ENCODE measurements at places on chromosomes 11 and 22.

- no peak for DNase-seq
Measured at GRCh38 chr11:135008412-135008811, 596.4 kb upstream of the B3GAT1 start.

GRCh38 chr11:120168960-120169681 lies 31.2 kb upstream of the TRIM29 start:
- DNase-seq: no peak

DNA sequence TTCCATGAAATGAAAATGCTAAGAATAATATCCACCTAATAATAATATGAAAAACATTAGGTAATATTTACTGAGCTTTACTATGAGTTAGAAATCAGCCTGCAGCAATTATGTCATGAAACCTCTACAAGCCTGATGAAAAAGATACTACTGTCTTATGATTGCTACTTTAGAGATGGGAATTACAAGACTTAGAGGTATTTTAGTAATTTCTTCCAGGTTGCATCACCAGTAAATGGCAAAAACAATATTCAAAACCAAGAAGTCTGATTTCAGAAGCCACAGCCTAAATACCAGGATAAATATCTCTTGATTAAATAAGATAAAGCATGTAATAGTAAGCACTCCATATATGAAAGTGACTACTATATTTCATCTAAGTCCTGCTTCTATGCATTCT lies 13.8 kb downstream of the OR5B21 start:
- DNase-seq: no peak

- no peak for DNase-seq
Measured at GRCh38 chr11:101863361-101863760, 51.4 kb upstream of the CEP126 start.

DNA sequence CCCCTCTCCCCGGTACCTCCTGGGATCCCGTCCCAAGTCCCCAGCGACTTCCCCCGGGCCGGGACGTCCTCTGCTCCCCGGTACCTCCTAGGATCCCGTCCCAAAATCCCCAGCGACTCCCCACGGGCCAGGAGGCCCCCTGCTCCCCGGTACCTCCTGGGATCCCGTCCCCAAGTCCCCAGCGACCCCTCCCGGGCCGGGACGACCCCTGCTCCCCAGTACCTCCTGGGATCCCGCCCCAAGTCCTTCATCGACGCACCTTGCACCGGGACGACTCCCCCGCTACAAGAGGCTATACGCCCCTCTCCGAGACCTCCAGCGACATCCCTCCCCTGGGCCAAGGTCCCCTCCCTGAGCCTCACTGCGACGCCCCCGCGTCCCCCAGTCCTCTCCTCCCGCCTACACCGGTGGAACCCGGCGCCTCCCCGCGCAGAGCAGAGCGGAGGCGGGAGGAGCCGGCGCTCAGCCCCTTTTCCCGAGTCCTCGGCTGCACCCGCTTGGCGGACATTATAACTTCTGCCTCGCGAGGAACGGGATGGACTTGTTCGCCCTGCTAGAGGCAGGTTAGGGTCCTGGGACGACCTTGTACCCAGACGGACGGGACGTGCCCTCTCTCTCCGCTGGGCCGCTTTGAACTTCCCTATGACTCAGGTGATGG lies 912 bp downstream of the KREMEN1 start:
- DNase-seq: no peak

- DNase-seq: no peak
Measured at GRCh38 chr11:93633835-93634234, 27.6 kb upstream of the CEP295 start.

- DNase-seq: no peak
Measured at GRCh38 chr11:117824571-117825537, at the start of gene FXYD2. TSS of gene FXYD2 (minus strand) at chr11:117824744. CDS start at chr11:117824678, 66 bp downstream.

DNA sequence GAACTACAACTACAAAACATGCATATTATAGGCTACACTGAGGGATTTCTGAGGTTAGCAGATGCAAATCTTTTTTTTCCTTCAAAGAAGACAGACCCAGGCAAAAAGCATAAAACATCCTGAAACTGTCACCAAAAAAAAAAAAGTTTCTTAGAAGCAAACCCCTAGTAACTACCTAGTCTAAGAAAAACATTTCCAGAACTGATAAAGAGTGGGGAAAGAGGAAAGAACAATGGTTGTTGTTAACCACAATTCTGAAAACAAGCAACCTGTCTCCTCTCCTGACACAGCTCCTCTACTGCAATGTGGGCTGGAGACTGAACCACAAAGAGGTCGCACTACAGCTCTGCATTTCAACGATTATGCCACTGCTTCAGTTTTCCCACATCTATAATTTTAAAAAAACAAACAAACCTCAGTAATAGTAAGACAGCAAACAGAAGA lies 15.0 kb downstream of the DENND5A start:
- no peak for DNase-seq

- DNase-seq: no peak
Measured at GRCh38 chr11:116312570-116313391, 460.0 kb downstream of the BUD13 start.

DNA sequence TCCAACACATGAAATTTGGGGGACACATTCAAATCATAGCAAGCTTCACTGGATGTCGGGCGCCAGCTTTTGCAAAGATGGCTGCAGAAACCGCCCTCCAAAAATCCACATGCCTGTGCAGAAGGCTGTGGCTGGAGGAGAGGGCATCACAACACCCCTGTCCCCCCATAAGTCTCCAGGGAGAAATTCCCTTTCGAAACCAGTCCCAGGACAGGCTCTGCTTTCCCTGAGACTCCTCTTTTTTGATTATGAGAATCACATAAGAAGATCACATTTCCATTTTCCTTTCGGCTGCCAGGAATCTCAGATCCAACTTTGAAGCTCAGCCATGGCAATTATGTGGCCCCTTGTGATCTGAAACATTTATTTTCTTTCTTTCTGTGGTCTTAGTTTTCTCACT lies 9.7 kb downstream of the LIF start:
- DNase-seq: no peak

GRCh38 chr22:46803936-46804335 lies 41.5 kb downstream of the TBC1D22A start:
- DNase-seq: no peak

GRCh38 chr11:80916173-80916798 lies 1475.5 kb upstream of the TENM4 start:
- DNase-seq: no peak

DNA sequence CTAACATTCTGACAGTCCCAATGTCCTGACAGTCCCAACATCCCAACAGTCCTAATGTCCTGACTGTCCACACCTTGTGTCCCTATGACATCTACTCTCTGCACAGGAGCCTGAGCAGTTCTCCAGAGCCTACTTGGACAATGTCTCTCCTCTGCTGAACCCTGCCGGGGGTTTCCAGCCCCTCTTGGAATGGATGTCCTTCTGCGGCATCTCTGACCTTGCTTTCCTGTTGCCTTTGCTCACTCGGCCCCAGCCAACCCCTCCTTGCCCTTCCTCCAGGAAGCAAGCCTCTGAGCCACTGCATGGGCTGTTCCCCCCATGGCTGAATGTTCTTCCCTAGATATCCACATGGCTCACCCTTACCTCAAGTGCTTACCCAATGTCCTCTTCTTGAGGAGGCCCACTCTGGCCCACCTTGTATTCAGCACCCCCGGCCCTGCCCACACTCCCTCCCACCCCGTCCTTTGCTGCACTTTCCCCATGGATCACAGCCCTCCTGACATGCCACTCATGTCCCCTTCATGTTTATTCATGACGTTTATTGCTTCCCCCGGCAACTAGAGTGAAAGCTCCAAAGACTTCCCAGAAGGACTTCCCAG lies 59.5 kb downstream of the DHCR7 start:
- DNase-seq: no peak

DNA sequence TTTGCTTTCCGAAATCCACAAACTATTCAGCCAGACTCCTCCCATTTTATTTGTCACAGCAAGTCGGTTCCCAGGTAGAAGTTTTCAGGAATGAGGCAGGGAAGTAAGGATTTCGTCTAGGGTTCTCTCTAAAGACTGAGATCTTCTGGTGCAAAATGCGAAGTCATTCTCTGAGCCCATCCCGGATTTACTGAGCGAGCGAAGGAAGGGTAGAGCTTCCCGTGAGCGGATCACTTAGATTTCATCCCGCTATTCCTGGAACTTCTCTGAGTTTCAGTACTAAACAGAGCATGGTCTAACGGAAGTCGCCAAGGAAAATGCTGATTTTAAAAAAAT lies 3.1 kb upstream of the CALCA start:
- DNase-seq: no peak

DNA sequence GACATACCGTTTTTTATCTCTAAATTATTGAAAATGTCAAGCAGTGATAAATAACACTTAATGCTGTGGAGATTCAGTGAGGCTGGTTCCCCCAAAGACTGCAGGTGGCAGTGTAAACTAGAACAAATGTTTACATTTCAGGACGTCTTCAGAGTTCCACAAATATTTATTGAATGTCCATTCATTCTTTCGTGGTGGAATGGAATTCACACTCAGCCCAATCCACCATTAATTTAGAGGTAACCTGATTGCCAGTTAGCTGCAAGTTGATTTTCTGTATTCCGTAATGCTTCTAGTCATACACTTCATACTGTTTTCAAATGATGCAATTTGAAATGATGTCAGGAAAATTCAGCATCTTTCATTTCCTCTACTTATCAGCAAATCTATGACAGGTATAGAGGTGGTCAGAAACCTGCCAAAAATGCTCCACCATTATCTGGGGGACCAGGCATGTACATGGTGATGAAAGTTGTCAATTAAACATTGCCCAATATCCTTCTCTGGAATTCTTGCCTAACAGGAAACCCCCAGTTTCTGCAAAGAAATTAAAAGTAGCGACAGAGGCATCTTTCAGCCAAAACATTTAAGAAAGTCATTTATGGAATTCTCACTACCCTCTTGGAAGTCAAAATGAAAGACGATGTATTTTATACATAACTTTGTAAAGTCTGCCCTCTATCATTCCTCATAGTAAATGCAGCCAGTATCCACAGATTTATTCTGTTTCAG lies 94.3 kb upstream of the BMAL1 start:
- DNase-seq: no peak

DNA sequence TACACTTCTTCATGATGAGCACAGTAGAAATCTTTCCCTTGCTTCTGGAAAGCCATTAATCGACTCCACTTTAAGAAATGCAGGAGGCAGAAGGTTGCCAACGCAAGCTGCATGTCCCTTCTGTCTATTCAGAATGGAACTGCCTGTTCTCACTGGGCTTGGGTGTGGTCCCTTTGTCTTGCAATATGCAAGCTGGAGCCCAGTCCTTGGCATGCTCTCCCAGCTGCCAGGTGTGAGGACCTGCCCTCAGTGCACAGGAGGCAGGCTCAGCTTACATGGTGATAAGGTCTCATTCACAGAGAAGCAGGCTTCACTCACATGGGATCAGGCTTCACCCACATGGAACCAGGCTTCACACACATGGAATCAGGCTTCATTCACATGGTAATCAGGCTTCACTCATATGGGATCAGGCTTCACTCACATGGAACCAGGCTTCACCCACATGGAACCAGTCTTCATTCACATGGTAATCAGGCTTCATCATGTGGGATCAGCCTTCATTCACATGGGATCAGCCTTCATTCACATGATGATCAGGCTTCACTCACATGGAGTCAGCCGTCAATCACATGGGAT lies 59.2 kb upstream of the USP47 start:
- DNase-seq: no peak

DNA sequence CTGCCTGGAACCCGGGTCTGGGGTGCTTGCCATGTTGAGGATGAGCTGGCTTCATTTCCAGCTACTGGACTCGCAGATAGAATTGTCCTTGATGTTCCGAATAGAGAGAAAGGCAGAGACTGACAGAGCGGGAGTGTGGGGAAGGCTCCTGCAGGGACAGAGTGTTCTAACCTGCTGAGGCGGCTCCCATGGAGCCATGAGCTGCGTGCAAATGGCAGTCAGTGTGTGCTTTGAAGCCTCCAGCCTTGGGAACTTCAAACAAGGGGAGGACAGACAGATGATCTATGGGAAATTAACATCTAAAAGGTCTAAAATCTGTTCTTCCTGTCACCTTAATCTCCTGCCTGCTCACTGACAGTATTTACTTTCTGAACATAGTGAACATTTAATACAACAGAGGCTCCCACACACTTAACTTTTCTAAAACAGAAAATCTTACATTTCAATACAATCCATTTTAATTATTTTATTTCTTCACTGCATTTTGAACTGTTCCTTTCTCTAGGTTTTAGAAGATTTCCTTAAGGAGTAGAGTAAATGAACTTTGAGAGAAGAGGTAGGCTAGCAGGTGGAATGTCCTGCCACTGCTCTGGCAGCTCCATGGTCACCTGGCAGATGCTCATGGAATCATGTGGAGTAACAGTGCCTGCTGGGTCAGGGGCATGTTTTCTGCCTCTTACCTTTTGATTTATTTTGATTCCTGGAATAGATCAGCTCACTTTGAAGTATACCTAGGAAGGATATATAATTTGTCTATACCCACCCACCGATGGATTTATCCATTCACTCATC lies 481.7 kb downstream of the NTM start:
- no peak for DNase-seq

GRCh38 chr11:114110952-114111947 lies 51.7 kb downstream of the ZBTB16 start:
- no peak for DNase-seq

DNA sequence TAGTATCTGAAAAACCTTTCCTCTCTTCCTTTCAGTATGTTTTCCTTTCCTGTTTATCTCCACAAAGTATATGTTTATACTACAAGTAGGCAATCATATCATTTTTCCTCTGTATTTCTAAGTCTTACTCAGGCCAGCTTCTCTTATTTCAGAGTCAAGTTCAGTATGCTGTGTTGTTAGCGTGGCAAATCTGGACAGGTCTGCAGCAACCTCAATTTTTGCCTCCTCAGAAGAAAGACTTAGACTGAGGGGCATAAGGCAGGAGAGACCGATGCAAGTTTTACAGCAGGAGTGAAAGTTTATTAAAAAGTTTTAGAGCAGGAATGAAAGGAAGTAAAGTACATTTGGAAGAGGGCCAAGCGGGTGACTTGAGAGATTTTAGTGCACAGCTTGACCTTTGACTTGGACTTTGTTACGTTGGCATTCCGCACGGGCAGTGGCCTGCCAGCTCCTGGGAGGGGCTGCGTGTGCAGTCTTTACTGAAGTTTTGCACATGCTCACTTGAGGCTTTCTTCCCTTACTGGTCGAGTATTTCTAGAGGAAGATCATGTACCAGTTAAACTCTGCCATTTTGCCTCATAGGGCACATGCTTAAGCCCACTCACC lies 343.2 kb downstream of the NTM start:
- DNase-seq: no peak

DNA sequence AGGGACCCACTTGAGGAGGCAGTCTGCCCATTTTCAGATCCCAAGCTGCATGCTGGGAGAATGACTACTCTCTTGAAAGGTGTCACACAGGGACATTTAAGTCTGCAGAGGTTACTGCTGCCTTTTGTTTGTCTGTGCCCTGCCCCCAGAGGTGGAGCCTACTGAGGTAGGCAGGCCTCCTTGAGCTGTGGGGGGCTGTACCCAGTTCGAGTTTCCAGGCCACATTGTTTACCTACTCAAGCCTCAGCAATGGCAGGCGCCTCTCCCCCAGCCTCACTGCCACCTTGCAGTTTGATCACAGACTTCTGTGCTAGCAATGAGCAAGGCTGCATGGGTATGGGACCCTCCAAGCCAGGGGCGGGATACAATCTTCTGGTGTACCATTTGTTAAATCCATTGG lies 126.0 kb downstream of the OR4A5 start:
- no peak for DNase-seq

All from esophagus squamous epithelium (tissue), 5 donors.